NCI-H146 (cell line): ENCODE measurements at places on chromosomes 3 and 15.
A peak's percentile ranks its signal among the peaks of the same experiment; 100 is the strongest.

DNA sequence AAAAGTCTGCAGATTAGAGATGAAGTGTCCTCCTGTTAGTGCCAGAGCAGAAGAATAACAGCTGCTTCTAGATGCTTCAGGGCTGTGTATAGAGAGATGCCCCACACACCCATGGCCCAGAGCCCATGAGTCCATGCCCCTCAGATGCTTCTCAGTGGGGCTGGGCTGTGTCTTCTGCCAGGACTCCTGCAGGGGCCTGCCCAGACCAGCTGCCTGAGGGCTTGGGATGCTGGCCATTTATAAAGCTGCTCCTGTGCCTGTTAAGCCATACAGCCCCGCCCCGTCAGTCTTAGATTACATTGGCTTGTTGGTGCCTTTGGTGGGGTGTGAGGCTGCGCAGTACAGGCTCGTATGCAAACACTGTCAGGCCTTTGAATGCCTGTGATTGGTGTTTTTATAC lies 318.0 kb upstream of the CTDSPL start:
- DNase-seq: no peak

DNA sequence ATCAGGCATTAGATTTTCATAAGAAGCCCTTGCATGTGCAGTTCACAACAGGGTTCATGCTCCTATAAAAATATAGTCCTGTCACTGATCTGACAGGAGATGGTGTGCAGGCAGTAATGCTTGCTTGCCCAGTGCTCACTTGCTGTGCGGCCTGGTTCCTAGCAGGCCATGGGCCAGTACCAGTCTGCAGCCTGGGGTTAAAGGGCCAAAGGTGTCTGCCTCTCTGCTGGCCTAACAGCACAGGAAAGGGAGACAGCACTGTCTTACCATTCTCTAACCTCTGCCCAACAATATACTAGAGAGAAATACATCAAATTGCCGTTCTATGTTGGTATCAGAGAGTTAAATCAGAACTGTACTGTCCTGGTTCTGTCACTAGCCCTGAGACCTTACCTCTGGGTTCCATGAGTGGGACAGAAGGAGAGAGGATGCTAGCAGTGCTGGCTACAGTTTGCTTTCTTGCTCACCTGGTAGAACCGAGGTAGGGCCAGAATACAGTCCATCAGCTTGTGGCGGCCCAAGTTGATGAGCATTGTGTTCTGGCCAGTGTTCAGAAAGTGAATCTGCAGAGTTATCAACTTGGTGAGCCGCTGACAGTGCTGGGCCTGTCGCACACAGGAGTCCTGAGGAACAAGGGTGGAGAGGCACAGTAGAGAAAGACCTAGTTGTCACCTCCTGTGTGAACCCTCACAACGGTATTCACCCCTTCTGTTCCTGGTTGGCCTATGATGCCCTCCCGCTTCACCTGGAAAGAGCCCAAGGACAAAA lies 28.6 kb downstream of the EIF3J start:
- no peak for DNase-seq

GRCh38 chr15:62958528-62959363 lies 83.8 kb upstream of the TPM1 start:
- DNase-seq: no peak

DNA sequence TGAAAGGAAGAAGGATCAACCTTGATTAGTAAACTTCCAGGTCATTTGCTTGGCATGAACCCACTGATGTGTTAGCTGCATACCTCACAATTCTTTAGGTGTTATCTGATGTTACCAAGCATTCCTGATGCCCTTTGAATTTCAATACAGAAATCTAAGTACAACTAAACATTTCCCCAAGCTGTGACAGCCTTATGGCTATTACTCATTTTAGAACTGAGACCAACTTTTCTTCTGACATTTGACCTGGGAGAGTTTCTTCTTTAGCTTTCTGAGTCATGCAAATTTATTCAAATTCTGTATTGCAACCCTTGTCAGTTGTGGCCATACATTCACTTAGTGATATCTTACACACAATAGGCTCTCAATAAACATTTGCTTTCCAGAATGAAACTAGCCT lies 124.3 kb downstream of the TIGIT start:
- DNase-seq: no peak

DNA sequence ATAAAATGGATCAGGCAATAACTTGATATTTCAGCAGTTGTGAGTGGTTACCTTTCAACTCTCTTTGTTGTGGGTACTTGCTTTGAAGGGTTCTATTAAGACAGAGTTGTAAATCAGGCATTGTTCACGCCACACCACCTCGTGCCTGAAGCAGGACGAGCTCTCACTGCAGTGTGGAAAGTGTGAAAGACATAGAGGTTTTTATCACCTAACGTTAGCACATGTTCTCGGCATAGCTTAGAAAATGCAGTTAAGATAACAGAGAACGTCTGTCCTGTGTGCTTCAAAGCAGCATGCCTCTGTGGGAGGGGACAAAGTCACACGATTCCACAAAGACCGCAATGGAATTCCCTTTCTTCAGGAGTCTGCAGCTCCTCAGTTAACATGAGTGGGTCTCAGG lies 7.8 kb downstream of the ADAMTS17 start:
- no peak for DNase-seq

GRCh38 chr3:112505907-112506306 lies 6.6 kb upstream of the BTLA start:
- DNase-seq: no peak

- no peak for DNase-seq
These were observed 3.0 kb downstream of the LMCD1 start for GRCh38 chr3:8504611-8504973.

- DNase-seq: no peak
These were observed 2.5 kb upstream of the ABHD5 start for GRCh38 chr3:43688245-43688650.

GRCh38 chr3:182063742-182064141 lies 352.0 kb downstream of the SOX2 start:
- DNase-seq: no peak

GRCh38 chr3:127940116-127940515 lies 25.1 kb downstream of the KBTBD12 start:
- DNase-seq: no peak

GRCh38 chr3:151838574-151839312 lies 24.8 kb downstream of the AADAC start:
- DNase-seq: peak; percentile 46

GRCh38 chr15:58467121-58467721 lies 35.4 kb downstream of the LIPC start:
- no peak for DNase-seq

- no peak for DNase-seq
These were observed 3.2 kb upstream of the CHSY1 start for GRCh38 chr15:101255051-101255395.

GRCh38 chr15:68558318-68559305 lies 20.2 kb upstream of the CORO2B start:
- DNase-seq: no peak

- DNase-seq: no peak
These were observed 790.0 kb downstream of the FHIT start for GRCh38 chr3:60461267-60461666.

- DNase-seq: no peak
These were observed 23.2 kb downstream of the DCP1A start for GRCh38 chr3:53324105-53324504.

- peak; percentile 4 for DNase-seq
These were observed 66.4 kb upstream of the AGTR1 start for GRCh38 chr3:148631124-148631903.

GRCh38 chr3:40490916-40491315 lies 14.0 kb downstream of the ZNF619 start:
- DNase-seq: no peak

GRCh38 chr15:33375236-33375635 lies 64.5 kb downstream of the RYR3 start:
- no peak for DNase-seq

DNA sequence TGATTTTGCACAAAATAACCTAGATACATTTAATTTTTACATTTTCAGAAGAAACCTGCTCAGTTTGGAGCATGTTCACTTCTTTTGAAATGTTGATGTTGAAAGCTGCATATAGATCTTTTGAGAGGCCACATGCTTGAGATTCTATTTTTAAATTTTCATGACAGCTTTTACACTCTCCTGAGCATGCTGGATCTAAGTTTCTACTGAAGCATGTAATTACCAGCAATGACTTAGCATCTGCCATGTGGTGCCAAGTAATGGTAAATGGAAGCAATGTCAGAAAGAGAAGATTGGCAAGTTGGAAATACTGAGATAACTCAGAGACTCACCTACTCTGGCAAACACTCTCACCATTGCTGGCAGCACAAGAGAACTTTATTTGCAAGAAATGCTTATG lies 310.6 kb downstream of the NSUN3 start:
- no peak for DNase-seq

- no peak for DNase-seq
These were observed 57.7 kb downstream of the REC114 start for GRCh38 chr15:73500696-73501095.

GRCh38 chr3:151675858-151676615 lies 57.7 kb upstream of the AADACL2 start:
- no peak for DNase-seq

DNA sequence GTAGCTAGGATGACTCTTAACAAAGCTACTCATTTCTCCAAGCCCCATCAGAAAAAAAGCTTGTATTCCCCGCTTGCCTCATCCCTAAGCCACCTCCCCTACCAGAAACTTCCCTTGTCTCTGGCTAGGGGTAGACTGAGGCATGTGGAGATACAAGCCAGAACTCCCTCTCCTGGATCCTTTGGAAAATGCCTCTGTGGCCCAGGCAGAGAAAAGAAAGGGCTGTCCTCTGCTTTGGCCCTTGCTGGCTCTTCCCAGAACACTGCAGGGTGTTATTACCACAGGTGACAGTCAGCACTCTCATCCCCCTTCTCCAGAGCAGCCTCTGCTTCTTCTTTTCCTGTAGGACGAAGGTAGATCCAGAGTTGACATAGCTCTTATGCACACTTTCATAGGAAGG lies 15.2 kb downstream of the RMDN3 start:
- DNase-seq: no peak

- no peak for DNase-seq
These were observed 195.2 kb upstream of the CADPS start for GRCh38 chr3:63070476-63070810.

GRCh38 chr3:43155464-43156121 lies 49.7 kb upstream of the POMGNT2 start:
- peak; percentile 11 for DNase-seq

- DNase-seq: peak; percentile 99
These were observed at the start of gene CAMK2N2 for GRCh38 chr3:184261270-184261853. Gene CAMK2N2, minus strand, starts transcription at chr3:184261553. Its CDS starts 268 bp downstream, at chr3:184261285.

DNA sequence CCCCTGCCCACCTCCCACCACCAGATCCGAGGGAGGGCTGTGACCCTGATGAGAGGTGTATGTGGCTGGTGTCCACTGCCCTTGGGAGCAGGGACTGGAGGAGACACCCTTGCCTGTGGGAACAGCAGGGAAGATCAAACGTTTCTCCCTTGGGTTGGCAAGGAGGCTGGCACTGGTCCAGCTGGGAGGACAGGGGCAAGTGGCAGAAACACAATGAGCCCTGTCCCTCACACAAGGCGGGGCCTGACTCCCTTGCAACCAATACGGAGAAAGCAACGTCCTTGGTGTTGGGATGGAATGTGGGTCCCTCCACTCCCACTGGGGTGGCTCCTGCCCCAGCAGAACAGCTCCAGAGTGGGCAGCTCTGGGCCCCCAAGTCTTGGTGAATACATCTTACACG lies 5.2 kb downstream of the HYAL2 start:
- DNase-seq: no peak

DNA sequence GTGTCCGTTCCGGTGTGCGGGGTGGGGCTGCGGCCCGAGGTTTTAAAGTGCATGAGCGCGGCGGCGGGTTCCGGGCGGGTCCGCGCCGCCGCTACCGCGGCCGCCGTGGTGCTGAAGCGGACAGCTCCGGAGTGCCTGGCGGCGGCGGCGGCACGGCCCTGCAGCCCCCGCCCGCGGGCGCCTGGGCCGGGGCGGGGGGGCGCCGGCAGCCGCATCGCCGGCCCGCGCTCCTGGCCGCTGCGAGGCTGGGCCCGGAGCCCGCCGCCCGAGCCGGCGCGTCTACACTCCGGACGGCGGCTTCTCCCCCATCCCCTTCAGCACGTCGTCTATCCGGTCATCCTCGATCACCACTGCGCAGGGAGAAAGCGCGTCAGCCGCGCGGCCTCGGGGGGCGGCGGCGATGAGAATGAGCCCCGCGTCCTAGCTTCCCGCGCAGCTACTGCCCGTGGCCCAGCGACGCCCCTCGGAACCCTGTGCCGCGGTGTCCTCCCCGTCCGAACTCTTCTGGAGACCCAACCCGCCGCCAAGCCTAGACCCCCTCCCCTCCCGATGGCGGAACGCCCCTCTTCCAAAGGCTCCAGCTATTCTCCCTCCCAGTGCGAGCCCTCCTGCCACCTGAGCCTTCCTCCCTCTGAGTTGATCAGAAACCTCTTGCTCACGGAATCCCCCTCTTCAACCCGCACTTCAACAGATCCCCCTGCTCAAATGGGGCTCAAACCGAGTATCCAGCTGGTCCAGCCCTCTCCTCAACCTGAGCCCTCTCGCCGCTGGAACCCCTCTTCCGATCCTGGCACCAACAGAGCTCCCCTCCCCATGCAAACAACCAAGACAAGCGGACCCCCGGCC lies 1.3 kb downstream of the CAMK2N2 start:
- peak; percentile 74 for DNase-seq

DNA sequence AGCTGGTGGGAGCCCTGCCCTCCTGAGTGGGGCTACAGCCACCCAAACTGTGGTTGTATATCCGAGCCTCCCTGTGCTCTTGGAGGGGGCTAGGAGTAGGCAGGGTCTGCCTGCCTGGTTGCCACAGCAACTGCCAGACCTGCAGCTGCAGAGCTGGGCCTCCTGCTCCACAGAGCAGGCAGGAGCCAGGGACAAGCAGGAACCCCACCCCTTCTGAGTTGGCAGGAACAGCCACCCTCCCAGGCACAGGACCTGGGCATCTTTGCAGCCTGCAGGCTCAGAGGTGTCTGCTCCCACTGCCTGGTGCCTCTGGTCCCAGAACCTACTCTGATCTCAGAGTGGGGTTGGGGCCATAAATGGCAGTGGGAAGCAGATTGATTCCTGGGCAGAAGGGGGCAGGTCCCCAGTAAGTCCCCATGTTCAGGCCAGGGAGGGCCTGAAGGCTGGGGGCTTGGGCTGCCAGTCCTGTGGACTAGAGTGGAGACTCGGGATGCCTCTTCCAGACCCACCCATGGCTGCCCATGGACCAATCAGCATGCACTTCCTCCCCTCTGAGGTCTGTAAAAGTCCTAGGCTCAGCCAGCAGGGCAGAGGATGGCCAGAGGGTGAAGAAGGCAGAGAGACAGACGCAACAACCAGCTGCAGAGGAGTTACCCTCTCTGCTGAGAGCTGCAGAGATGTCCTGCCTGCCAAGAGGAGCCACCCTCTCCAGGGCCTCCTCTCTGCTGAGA lies 10.3 kb upstream of the LRRC31 start:
- DNase-seq: no peak

- DNase-seq: no peak
These were observed 25.1 kb upstream of the CD200R1L start for GRCh38 chr3:112871735-112872134.
